ENCODE measurements at places on chromosomes 5 and 9. TPM values are rescaled to one million over a fixed set of nuclear protein-coding genes. Genes with fewer than 3 reads are reported as not detected.

DNA sequence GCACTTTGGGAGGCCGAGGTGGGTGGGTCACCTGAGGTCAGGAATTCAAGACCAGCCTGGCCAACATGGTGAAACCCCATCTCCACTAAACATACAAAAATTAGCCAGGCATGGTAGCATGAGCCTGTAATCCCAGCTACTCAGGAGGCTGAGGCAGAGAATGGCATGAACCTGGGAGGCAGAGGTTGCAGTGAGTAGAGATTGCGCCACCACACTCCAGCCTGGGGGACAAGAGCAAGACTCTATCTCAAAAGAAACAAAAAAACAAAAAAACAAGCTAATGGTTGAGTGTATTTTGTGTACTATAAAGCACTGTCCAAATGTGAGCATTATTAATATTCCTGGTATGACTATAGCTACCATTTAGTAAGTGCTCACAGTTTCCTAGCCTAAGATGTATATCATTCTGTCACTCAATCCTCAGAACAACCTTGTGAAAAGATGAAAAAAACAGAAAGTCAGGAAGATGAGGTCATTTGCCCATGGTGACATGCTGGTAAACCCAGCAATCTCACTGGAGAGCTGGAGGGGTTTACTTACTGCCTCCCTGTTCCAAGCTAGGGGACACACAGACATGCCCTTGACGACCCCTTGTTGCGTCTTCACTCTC, 27.7 kb downstream of the ARHGEF37 start:
- H3K36me3 ChIP-seq = no peaks in the 10 kb centered on the region
- H3K27ac ChIP-seq = no peak overlapping the region
- no peak overlapping the region for H3K4me3 ChIP-seq
- H3K27me3 ChIP-seq = no peaks in the 10 kb centered on the region

GRCh38 chr5:15472116-15472515, 27.9 kb upstream of the FBXL7 start:
- no peak overlapping the region for H3K4me3 ChIP-seq
- H3K27ac ChIP-seq = no peak overlapping the region
- no peak for DNase-seq
- no peaks in the 10 kb centered on the region for H3K27me3 ChIP-seq
- H3K4me1 ChIP-seq = no peaks in the 10 kb centered on the region
- no peaks in the 10 kb centered on the region for H3K36me3 ChIP-seq

Gene PCDH12
- total RNA-seq = not detected

DNA sequence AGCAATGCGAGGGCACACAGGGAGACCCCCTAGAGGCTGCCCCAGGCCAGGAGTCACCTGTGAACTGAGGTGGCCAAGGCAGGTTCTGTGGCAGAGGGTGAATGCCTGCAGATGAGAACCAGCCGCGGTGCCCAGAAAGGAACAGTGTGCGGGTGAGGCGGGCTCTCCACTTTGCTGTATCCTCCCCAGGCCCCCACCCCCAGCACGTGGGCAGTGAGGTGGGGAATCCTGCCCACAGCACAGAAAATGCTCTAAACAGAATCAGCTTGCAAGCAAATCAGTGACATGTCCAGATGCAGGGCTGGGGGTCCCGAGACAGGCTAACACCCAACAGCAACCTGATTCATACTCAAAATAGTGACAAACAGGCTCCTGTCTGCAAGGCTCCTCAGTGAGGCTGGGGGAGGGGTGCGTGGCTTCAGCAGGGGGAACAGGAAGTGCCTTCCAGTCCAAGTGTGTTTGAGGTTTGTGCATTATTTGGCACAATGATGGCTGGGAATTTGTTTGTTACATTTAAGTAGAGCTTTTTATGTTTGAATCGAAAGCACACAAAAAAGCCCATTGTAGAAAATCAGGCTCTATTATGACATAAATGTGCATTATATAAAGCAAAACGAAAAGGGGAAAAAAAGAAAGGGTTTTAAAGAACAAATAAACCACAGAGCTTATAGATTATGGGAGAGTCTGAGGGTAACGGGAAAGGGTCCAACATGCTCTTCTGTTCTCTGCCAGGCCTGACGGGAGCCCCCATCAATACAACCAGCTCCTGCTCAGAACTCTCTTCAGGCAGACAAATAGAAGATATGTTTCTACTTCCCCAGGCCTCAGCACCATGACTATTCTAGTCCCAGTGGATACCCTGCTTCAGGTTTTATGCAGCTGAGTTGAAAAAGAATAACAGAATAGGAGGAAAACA, 201.3 kb downstream of the HSD17B3 start:
- H3K27me3 ChIP-seq = no peaks in the 10 kb centered on the region
- no peak for DNase-seq
- H3K27ac ChIP-seq = no peak overlapping the region
- no peaks in the 10 kb centered on the region for H3K4me1 ChIP-seq
- H3K36me3 ChIP-seq = no peaks in the 10 kb centered on the region

DNA sequence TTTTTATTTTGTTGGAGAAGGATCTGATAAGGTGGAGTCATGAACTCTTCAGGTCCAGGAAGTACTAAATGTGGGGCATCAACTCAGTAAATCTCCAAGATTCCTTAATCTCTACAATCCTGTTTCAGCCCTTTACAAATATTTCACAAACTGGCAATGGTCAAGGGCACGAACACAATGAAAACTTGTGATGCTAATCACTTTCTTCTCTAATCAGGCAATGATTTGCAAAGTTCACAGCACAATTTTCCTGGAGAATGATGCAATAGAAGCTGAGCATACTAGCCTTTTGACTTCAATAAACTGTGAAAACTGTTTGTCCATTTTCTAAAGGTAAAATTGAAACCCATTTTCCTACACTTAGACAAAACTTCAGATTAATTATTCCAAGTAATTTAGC, 16.9 kb downstream of the GDF9 start:
- no peaks in the 10 kb centered on the region for H3K36me3 ChIP-seq
- no peaks in the 10 kb centered on the region for H3K27me3 ChIP-seq
- no peak overlapping the region for H3K4me3 ChIP-seq
- no peak for DNase-seq

Gene SGTB
- total RNA-seq = 7.3 TPM

GRCh38 chr9:108919517-108919916, 14.4 kb downstream of the ELP1 start:
- DNase-seq = no peak
- peaks cover 73% of the 10 kb centered on the region for H3K36me3 ChIP-seq
- no peak overlapping the region for H3K27ac ChIP-seq
- H3K27me3 ChIP-seq = no peaks in the 10 kb centered on the region
- H3K4me1 ChIP-seq = no peaks in the 10 kb centered on the region
- H3K4me3 ChIP-seq = no peak overlapping the region

GRCh38 chr5:167361795-167362194, 929.6 kb upstream of the WWC1 start:
- no peak overlapping the region for H3K4me3 ChIP-seq
- no peaks in the 10 kb centered on the region for H3K4me1 ChIP-seq
- no peaks in the 10 kb centered on the region for H3K36me3 ChIP-seq

Gene ABCA1
- 22.8 TPM for total RNA-seq

Gene PPP2R2B
- total RNA-seq = not detected

DNA sequence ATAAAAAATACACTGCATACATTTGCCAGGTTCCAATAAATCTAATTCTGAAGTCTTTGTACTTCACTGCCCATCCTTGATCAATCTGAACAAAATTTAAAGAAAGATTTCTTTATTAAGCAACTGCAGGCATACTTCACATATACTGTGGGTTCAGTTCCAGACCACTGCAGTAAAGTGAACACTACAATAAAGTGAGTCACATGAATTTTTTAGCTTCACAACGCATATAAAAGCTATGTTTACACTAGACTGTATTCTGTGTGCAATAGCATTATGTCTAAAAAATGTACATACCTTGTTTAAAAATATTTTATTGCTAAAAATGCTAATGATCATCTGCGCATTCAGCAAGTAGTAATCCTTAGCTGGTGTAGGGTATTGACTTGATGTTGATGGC, 52.1 kb downstream of the SSBP2 start:
- H3K27me3 ChIP-seq = no peaks in the 10 kb centered on the region
- no peak overlapping the region for H3K27ac ChIP-seq
- no peak for DNase-seq
- peaks cover 5% of the 10 kb centered on the region for H3K4me1 ChIP-seq

DNA sequence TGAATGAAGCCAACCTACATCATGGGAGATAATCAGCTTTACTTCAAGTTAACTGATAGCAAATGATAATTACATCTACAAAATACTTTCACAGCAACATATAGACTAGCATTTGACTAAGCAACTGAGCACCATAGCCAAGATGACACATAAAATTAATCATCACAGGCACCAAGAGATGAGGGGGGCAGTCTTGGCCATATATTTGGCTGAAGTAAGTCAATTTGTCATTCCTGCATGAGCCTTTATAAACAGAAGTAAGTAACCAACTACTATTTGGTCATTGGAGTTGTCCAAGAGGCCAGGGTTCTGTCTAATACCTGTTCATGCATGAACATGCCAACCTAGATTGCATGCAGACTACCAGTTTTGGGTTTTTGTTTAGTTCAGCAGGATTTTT, 53.6 kb downstream of the PDCD1LG2 start:
- H3K27me3 ChIP-seq = no peaks in the 10 kb centered on the region
- peaks cover 16% of the 10 kb centered on the region for H3K4me1 ChIP-seq
- no peaks in the 10 kb centered on the region for H3K36me3 ChIP-seq
- H3K4me3 ChIP-seq = no peak overlapping the region
- H3K27ac ChIP-seq = no peak overlapping the region
- DNase-seq = no peak

DNA sequence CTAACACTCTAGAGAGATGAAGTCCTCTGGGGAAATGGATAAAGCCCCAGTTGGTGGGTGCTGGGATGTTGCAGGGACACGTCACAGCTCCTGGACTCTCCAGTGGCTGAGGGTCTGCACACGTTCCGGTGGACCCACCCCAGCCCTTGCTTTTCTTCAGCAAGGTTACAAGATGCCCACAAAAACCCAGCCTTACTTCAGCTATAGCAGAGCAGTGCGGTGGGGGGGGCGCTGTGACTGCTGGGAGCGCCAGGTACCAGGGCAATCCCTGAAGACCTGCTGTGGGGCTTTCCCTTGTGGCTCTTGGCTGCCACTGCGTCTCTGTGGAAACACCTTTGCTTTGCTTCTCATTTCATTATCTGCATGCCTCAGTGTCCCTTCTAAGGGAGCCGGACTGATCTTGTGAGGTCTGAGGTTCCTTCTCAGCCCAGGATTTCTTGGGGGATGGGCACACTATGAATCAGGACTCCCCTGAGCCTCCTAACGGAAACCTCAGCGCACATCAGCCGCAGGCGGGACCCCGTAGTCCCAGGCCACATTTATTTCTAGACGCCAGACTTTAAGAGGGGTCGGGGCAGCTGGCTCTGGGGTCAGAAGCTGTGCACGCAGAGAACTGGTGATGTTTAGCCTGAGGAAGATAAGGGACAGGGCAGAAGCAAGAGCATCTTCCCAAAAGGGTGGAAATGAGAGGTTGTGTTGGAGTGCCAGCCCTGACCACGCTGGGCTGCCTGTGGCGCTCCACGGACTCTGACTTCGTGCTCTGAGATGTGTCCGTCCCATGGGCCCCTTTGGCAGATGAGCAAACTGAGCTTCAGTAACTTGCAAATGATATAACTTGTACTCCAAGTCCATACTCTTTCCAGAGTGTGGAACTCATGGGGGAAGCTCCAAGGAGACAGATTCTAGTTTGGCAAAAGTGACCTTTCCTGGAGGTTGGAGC, 106.8 kb downstream of the WNK2 start:
- H3K27me3 ChIP-seq = no peaks in the 10 kb centered on the region
- H3K4me3 ChIP-seq = no peak overlapping the region
- H3K27ac ChIP-seq = no peak overlapping the region
- no peak for DNase-seq
- H3K4me1 ChIP-seq = peaks cover 27% of the 10 kb centered on the region

Gene WDR5
- total RNA-seq = 21.1 TPM

Gene PIK3R1
- total RNA-seq = 63.8 TPM

Gene TAF11L5
- not detected for total RNA-seq

- H3K4me1 ChIP-seq = no peaks in the 10 kb centered on the region
- H3K36me3 ChIP-seq = no peaks in the 10 kb centered on the region
- no peaks in the 10 kb centered on the region for H3K27me3 ChIP-seq
- no peak overlapping the region for H3K27ac ChIP-seq
- H3K4me3 ChIP-seq = no peak overlapping the region
Measured at GRCh38 chr5:21688655-21689054, 1164.5 kb downstream of the CDH12 start.

DNA sequence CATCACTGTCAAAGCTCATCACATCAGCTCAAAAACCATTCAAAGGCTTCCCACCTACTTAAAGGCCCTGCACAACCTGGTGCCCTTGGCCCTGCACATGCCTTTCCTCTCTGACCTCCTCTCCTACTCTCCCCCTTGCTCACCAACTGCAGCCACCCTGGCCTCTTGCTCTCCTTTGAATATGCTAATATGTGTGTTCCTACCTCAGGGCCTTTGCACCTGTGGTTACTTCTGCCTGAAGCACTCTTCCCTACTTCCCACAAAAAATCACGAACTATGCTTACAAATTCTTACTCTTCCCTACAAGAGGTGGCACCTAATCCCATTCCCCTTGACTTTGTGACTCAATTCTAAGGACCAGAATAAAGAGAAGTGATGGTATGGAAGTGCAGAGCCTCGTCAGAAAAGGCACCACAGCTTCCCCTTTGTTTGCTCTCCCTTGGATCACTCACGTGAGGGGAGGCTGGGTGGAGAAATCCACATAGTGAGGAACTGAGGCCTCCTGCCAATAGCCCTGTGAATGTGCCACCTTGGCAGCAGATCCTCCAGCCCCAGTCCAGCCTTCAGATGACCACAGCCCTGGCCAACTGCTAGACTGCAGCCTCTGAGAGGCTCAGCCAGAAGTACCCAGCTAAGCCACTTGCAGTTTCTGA, 3.2 kb upstream of the TMEM171 start:
- H3K27ac ChIP-seq = no peak overlapping the region
- DNase-seq = no peak
- no peaks in the 10 kb centered on the region for H3K4me1 ChIP-seq
- no peak overlapping the region for H3K4me3 ChIP-seq
- peaks cover 16% of the 10 kb centered on the region for H3K27me3 ChIP-seq

GRCh38 chr5:102107865-102108264, 188.2 kb downstream of the SLCO4C1 start:
- H3K36me3 ChIP-seq = no peaks in the 10 kb centered on the region
- no peaks in the 10 kb centered on the region for H3K4me1 ChIP-seq
- DNase-seq = no peak
- no peak overlapping the region for H3K27ac ChIP-seq
- H3K4me3 ChIP-seq = no peak overlapping the region

- no peak overlapping the region for H3K4me3 ChIP-seq
- DNase-seq = no peak
- H3K36me3 ChIP-seq = no peaks in the 10 kb centered on the region
- H3K27me3 ChIP-seq = no peaks in the 10 kb centered on the region
- peaks cover 33% of the 10 kb centered on the region for H3K4me1 ChIP-seq
Measured at GRCh38 chr5:39186722-39187539, 32.4 kb downstream of the FYB1 start.

GRCh38 chr5:138820695-138821094, 54.4 kb downstream of the LRRTM2 start:
- H3K4me1 ChIP-seq = no peaks in the 10 kb centered on the region
- H3K27me3 ChIP-seq = no peaks in the 10 kb centered on the region
- no peak for DNase-seq
- H3K36me3 ChIP-seq = peaks cover 19% of the 10 kb centered on the region
